ENCODE measurements at places on chromosomes 7 and 10. TPM values are rescaled to one million over a fixed set of nuclear protein-coding genes. Genes with fewer than 3 reads are reported as not detected.

Gene PNLIPRP2
- not detected for total RNA-seq

Gene RADIL
- 0.35 TPM for total RNA-seq

Gene CPN1
- not detected for total RNA-seq

Gene ACBD7
- total RNA-seq: not detected

Gene NKX2-3
- 0.19 TPM for total RNA-seq

Gene SFRP4
- total RNA-seq: not detected

Gene HEPACAM2
- not detected for total RNA-seq

Gene TDRD1
- total RNA-seq: not detected

Gene PRSS2
- total RNA-seq: not detected

Gene MMD2
- not detected for total RNA-seq

- DNase-seq: no peak
Observed at GRCh38 chr10:97297556-97298222, 5.3 kb upstream of the ARHGAP19 start.

DNA sequence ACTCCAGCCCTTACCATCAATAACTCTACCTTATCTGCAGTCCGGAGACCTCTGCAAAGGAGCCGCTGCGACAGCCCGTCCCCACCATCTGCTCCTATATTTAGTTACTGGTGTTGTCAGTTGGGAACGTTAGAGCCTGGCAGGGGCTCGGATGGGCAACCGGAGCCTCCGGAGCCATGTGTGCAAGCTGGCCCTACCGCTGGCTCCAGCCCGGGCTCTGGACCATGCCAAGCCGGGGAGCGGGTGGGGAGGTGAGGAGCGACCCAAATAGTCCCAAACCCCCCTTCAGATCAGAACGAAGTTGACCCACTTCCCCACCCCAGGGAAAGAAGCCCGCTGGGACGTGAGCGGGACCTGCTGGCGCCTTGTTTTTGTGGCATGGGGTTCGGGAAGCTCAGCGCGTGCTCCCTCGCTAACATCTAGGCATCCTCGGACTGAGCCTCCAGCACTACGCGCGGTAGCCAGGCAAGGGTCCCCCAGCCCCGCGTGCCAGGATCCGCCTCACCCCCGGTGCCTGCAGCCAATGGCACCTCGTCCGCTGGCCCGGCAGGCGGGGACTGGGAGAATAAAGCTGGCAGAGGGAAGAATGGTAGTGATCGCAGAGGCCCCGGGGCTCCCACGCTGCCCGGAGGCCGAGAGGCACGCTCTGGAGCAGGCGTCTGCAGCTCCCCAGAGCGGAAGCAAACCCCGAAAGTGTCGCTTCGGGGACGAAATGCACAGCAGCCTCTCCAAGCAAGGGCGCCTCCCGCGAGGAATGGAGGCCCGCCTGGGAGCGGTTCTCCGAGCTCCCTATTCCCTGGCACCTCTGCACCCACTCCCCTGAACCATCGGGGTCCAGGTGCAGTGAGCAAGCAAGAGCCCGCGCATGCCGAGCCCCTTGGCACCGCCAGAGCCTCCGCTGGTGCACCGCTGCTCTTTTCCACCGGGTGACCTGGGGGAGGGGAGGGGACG lies 679 bp downstream of the LRRC20 start:
- DNase-seq: no peak

DNA sequence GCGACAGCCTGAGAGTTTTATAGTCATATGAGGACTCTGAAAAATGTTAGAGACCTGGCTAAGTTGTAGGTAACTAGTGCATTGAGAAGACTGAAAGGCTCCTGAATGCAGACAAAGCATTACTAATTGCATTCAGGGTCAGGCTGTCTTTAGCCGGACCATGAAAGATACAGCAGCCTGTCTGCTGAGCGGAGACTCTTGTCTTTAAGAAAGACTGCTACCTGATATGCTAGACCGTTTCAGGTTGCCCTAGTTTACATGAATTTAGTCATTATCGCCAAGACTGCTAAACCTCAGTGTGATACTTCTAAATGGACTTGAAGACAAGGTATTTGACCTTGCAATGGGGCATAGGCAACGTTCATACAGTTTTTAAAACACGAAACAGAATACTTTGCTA lies 81.2 kb downstream of the BMPR1A start:
- DNase-seq: no peak

GRCh38 chr10:19411119-19411518 lies 362.5 kb downstream of the MALRD1 start:
- DNase-seq: no peak

GRCh38 chr10:867807-868206 lies 63.7 kb downstream of the LARP4B start:
- no peak for DNase-seq

GRCh38 chr7:2604608-2605174 lies 27.1 kb upstream of the TTYH3 start:
- DNase-seq: no peak

GRCh38 chr7:5692112-5692844 lies 89.2 kb downstream of the RNF216 start:
- DNase-seq: no peak

DNA sequence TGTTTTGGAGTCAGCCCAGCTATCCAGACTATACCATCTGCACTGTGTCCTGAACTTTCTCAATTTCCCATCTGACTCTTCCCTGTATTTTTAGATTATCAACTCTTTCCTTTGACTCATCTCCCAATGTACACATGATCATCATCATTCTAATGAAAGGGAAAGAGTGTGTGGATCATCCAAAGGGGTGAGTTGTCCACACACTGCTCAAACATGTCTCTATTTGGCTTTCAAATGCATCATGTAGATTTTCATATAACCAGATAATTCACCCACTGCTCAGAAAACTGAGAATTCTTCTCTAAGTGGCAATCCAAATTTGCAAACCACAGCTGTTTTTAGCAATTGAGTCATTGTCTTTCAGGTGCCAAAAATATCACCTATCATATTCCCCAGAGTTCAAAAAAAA lies 190.2 kb upstream of the HPS1 start:
- DNase-seq: no peak

DNA sequence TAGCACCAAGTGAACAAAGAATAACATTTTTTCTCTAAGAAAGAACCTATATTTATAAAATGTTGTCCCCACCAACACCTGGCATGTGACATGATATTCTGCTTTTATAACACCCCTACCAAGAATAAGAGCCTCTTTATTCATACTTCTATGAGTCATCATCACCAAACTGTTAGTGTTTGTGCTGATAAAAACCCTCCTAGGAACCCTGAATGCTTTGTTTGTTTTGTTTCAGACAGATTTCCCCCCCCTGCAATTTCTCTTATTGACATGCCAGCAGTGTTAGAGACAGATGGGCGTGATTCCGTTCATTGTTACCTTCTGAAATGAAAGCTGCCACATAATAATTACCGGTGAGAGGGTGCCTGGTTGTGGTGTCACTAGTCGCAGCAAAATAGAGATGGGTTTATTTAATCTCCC lies 651.1 kb downstream of the SORCS1 start:
- no peak for DNase-seq

- no peak for DNase-seq
Observed at GRCh38 chr10:787933-788651, 98.6 kb upstream of the DIP2C start.

DNA sequence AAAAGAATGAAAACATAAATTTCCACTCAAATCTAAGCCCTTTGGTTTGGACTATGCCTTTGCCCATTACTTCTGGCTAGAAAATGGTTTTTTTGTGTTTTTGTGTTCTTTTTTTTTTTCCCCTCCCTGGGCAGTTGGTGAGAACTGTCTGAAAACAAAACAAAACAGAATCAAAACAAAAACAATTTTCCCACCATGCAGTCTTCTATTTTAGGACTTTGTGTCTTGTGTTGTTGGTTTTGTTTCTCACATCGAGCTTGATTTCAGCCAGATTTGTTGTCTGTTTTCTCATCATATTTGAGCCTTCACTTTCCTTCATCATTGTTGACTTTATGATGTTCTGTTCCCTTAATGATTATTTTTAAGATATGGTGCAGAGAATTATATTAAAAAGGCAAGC lies 206.3 kb downstream of the MACC1 start:
- DNase-seq: no peak

DNA sequence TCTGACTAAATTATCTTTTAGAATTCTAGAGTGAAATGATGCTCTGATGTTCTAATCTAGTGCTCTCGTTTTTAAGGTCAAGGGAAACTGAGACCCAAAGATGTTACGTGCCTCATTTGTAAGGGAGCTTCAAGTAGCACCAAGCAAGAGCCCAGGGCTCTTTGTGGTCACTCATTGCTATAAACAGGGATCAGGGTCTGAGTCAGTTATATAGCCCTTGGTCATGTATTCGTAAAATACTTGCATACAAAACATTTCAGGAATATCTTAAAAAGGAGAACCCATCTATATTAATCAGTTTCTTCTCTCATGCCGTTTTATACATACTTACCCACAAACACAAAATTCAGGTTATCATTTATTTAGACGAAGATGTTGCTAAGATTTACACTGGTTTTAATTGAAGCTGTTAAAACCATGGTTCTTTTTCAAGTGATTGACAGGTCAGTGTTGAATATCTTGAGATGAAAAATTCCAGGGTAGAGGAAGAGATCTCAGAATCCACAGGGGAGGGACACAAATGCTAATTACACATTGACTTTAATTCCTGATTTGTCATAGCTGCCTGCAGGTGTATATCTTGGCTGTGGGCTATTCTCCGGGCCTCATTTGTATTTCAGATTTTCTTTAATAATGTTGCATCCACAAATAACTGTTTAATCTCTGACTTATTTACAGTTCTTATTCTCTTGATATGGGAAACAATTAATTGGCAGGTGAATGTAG lies 188.4 kb downstream of the SND1 start:
- no peak for DNase-seq

GRCh38 chr10:72765051-72765745 lies 73.3 kb downstream of the MCU start:
- no peak for DNase-seq

Data from esophagus squamous epithelium (tissue), 5 donors.